ENCODE measurements at places on chromosomes 1 and 21. TPM values are rescaled to one million over a fixed set of nuclear protein-coding genes. Genes with fewer than 3 reads are reported as not detected.
A peak's percentile ranks its signal among the peaks of the same experiment; 100 is the strongest.

DNA sequence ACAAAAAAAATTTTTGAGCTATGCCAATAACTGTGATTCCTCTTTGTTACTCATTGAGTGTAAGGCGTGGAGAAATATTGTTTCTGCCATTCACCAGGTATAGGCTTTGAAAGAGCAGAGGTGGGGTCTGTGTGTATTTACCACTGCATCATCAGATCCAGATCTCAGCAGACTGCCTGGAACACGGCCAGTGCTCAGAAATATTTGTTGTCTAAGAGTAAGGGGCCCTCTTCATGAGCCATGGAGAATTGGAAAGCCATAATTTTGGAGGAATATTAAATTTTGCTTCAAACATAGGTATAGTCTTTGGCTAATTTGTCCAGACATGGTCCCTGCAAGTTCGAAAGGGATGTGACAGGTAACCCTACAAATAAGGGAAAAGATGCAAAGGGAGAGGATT is 231.3 kb upstream of the IRF2BP2 start:
- DNase-seq: no peak

GRCh38 chr1:152110365-152110859 is 4.8 kb downstream of the TCHH start:
- DNase-seq: no peak

The SUSD4 gene
- 33.0 TPM for total RNA-seq

DNA sequence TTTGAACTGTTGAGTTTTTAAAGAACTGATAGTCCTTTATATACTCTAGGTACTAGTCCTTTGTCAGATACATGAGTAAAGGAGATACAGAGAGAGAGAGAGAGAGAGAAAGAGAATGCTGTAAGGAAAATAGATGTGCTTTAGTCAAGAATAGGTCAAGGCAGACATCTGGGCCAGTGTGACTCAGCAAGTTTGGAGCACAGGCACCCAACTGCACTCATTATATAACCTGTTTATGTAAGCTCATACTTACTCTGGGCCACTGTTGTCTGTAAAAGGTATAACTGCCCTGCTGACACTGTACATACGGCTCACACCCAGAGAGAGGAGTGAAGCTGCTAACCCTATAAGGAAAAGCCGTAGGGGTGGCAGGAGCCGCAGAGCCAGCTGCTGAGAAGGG is 32.2 kb upstream of the AKT3 start:
- peak; percentile 22 for DNase-seq

DNA sequence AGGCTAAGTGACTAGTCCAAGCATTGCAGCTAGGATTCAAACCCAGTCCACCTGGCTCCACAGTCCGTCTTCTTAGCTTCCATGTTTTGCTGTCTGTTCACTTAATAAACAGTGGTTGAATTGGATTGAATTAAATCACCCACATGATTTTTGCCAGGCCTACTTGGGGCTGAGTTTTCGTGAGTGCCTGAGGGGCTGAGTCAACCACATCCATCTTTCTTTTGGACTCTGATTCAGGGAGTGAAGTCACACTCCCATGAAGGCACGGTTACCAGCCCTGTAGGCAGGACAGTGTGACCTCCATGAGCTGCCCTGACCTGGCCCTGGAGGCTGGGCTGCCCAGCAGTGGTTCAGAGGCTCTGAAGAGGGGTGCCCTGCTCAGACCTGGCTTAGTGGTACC is 123.7 kb downstream of the ACTL8 start:
- DNase-seq: peak; percentile 74

The ABL2 gene
- 52.2 TPM for total RNA-seq

- DNase-seq: no peak
Measured at GRCh38 chr1:78408192-78408591, 82.6 kb upstream of the PTGFR start.

The SFT2D2 gene
- 59.4 TPM for total RNA-seq

The DCST2 gene
- 0.05 TPM for total RNA-seq

DNA sequence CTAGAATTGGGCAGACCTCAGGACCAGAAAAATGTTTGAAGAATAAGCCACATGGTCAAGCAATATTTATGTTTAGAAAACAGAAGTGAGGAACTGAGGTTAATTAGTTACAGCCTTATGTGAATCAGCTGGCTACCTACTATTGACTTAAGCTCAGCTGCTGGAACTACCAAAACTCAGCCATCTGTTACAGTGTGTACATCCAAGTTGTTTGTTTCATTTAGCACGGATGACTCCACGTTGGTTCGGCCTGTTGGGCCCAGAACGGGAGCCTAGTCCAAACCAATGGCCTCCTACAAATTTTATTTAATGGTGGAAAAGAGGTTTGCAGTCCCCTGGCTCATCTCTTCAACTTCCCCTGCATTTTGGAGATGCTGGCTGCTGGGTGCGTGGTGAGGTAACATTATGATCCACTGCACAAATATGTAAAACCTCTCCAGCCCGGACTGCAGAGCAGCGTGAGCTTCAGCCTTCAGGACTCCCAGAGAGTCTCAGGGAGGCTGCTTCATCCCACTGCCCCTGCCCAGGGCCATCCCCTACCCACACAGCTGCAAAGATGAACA is 143.4 kb downstream of the ZZZ3 start:
- peak; percentile 99 for DNase-seq

- no peak for DNase-seq
Measured at GRCh38 chr1:53183095-53183990, 13.3 kb upstream of the CPT2 start.

The FMOD gene
- not detected for total RNA-seq

DNA sequence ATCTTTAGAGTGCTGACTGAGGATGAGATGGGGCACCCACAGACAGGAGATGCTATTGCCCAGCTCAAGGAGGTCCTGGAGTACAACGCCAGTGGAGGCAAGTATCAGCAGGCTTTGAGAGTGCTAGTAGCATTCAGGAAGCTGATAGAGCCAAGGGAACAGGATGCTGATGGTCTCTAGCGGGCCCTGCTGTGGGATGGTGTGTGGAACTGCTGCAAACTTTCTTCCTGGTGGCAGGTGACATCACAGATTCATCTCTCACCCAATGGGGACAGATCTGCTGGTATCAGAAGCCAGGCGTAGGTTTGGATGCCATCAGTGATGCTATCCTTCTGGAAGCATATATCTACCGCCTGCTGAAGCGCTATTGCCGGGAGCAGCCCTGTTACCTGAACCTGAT is 609.8 kb upstream of the NCAM2 start:
- DNase-seq: no peak

DNA sequence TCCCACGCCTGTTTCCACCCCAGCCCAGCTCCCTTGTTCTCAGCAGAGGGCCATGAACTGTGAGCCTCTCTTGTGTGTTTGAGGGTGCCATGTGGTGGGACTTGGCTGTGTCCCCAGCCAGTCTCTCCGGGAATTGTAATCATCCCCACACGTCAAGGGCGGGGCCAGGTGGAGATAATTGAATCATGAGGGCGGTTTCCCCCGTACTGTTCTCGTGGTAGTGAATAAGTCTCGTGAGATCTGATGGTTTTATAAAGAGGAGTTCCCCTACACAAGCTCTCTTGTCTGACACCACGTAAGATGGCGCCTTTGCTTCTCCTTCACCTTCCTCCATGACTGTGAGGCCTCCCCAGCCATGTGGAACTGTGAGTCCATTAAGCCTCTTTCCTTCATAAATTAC is 57.2 kb upstream of the COL6A2 start:
- DNase-seq: no peak

The CCDC27 gene
- not detected for total RNA-seq

DNA sequence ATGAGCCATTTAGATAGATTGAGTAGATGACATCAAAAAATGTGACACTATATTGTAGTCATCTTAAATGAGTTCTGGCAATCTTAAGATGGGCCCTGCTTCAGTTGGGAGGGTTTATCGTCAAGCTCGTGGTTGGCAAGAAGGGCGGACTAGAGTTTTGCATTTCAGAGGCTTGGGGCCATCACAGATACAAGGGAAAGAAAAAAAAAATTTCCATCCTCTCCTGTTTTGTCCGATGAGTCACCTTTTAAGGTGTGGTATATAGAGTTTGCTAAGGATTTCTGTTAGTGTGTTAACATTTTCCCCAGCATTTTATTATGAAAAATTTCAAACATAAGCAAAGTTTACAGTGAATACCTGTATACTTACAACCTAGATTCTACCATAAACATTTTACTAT is 31.8 kb upstream of the KCNQ4 start:
- no peak for DNase-seq

GRCh38 chr1:161943737-161944136 is 79.9 kb downstream of the OLFML2B start:
- no peak for DNase-seq

The OR2T29 gene
- total RNA-seq: not detected

The AZIN2 gene
- 5.1 TPM for total RNA-seq

The KIF17 gene
- 0.87 TPM for total RNA-seq

GRCh38 chr1:186291271-186291670 is 83.8 kb downstream of the TPR start:
- DNase-seq: no peak

The CACNA1S gene
- total RNA-seq: not detected

The BCAR3 gene
- 41.0 TPM for total RNA-seq

- no peak for DNase-seq
Measured at GRCh38 chr1:29344336-29344735, 108.0 kb downstream of the PTPRU start.

The ACAP3 gene
- 34.6 TPM for total RNA-seq

DNA sequence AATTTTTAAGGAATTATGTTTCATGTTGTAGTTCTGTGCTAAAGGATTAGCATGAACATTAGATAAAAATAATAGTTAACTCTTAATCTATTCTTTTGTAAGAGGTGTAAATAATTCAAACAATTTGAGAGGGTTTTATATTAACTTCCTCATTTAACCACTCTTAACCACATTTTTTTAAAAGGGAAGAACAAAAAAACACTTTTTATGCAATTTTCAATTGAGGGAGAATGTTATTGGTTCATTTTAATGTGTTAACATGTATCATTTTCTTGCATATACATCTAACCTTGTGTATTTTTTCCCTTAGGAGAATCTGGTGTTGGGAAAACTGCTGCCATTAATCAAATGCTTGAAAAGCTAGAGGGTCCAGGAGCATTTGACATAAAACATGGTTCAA is 169.0 kb downstream of the LBR start:
- DNase-seq: no peak

The DISP3 gene
- total RNA-seq: not detected

DNA sequence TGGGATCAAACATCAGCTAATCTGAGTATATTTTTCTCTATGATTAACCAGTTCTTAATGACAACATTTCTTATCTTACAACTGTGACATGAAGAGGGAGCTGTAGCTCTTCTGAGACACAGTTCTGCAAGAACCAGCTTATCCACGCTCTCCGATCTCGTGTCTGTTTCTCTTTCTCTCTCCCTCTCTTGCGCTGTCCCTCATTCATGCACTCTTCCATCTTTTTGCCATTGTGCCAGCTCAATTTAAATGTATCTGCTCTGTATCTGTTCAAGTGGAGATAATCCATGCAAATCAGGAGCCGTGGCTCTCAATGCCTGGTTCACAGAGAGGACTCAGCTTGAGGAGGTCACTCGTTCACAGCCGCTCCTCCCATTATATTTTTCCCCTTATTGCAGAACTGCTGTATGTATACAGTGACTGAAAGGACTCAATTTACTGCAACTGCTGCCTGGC is 494.7 kb upstream of the ADGRL2 start:
- peak; percentile 74 for DNase-seq

- no peak for DNase-seq
Measured at GRCh38 chr1:983798-984475, 2.0 kb upstream of the PERM1 start.

DNA sequence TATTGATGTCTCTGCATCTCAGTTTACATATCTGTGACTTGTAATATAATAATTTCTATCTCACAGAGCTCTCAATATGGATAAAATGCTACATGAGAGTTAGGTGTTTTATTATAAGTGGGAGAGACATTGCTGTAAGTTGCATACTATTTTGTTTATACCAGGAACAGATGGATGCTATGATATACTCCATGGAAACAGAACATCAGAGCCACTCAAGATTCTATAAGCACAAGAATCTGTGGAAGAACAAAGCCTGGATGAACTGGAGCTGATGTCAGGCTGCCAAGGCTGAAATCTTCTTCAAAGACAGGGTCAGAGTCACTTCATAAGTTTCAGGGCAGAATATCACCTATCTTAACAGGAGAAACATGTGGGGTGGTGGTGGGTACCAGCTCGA is 30.2 kb downstream of the DUSP10 start:
- DNase-seq: no peak

The SIM2 gene
- 4.0 TPM for total RNA-seq

DNA sequence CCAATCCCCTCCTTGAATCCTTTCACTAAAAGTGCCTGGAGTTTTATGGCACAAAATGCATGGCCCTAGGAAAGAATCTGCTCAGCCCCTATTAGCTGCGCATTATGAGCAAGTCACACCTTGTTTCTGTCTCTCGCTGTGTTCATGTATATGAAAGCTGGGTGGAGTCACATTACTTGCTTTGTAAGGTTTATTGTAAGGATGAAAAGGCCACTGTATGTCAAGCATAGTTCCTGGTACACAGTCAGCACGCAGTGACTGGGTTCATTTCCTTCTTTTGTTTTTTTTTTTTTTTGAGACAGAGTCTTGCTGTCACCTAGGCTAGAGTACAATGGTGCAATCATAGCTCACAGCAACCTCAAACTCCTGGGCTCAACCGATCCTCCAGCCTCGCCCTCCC is 6.7 kb upstream of the SLC9A1 start:
- peak; percentile 29 for DNase-seq

DNA sequence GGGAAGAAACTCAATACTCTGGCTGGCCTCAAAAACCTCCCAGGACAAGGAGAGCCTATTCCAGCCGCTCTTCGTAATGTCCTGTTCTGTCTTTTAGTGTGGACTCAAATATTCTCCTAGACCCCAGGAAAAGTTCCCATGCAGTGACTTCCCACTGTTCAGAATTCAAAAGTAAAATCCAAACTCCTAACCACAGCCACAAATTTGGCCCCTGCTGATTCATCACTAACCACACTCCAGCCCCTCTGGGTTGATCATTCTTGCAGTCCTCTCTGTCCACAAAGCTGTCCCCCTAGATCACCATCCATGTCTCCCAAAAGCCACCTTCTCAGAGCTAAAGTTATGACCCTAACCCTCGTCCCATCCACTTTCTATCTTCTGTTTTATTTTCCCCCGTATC is 5.1 kb downstream of the CTNNBIP1 start:
- DNase-seq: peak; percentile 21

DNA sequence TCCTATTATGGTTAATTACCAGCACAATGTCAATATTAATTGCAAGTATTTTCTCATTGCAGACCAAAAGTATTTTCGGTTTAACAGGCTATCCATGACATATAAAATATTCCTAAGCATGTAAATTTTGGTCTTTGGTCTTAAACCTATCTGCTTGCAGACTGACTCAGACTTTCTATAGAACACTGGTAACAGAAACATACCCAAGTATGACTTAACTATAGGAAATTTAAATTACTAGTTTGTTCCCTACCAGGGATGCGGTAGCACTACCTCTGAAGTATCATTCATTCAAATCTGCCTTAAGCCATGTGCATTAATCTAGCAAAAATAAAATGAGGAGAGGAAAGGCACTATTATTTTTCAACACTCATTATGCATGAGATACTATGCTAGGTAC is 2.9 kb downstream of the TAF1A start:
- DNase-seq: no peak

The L1TD1 gene
- under 0.01 TPM for total RNA-seq

The DSCAM gene
- not detected for total RNA-seq

The TMEM240 gene
- 0.35 TPM for total RNA-seq

The GPR161 gene
- total RNA-seq: 10.4 TPM

GRCh38 chr1:168676029-168676812 is 52.8 kb downstream of the DPT start:
- DNase-seq: no peak

All from renal cortical epithelial cell (primary cell).